ENCODE measurements at places on chromosomes 5 and 9.

DNA sequence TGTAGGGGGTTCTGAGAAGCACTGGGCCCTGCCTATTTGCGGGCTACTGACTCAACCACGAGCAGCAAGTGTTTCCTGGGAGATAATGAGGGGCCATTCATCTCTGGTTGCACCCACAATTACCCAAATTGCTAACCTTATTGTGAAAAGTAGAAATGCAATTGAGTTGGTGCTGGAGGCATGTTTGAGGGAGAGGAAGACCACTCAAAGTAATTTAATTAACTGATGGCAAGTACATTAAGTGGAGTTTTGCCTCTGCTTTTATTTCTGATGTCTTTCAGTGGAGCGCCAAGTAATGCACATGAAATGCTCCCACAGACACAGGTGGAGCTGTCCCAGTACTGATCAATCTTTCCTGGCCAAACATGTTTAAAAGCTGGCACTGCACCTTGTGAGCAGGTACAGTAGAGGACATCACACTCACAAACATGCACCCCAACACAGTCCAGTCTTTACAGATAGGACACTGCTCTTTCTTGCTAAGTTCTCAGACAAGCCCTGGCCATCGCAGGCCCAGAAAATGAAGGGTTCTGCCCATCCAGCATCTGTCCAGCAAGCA, 195.4 kb downstream of the HSPA4 start:
- DNase-seq = no peak

- DNase-seq = no peak
These were observed 232.3 kb upstream of the TBCA start for GRCh38 chr5:78008356-78008967.

DNA sequence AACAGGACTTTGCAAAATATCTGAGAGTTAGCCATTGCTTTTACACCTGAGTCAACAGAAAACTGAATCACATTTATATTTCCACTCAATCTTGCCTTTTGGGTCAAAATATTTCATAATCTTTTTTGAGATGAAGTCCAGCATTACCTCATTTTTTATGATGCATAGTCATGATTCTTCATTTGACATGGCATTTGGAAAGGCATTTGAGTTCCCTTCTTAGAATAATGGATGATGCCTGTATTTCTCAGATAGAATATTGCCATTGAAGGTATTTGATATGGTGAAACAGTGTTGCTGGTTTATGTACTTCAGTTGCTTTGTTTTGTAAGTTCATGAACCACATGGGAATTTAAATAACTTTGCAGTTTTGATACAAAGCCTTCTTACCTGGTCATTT, 180.4 kb downstream of the PRR16 start:
- DNase-seq = no peak

- no peak for DNase-seq
These were observed 10.0 kb downstream of the FANCC start for GRCh38 chr9:95307538-95307937.

DNA sequence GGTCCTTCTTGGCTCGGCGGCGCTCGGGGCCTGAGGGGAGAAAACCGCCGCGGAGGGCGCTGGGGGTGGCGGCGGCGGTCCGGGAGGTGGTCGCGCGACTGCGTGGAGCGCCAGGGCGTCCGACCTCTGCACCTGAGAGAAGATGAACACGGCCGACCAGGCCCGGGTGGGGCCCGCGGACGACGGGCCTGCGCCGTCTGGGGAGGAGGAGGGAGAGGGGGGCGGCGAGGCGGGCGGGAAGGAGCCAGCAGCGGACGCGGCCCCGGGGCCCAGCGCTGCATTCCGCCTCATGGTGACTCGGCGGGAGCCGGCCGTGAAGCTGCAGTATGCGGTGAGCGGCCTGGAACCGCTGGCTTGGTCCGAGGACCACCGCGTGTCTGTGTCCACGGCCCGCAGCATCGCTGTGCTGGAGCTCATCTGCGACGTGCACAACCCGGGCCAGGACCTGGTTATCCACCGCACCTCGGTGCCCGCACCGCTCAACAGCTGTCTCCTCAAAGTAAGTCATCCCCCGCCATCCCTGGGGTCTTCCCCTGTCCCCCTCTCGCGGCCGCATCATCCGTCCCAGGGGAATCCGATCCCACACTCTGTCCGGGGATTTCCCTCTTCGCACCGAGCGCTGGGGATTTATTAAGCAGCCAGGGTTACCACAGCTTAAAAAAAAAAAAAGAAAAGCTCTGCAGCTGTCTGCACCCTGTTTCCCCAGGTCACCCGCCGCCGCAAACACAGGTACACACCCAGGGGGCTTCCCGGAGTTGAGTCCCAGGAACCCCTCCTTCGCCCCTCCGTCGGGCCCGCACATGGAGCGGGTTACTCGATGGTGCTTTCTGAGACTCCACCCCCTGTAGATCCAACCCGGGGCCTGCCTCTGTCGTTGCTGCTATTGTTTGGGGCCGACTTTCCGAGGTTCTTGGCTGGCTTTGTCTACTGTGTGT, at the start of gene GTF3C4:
Gene GTF3C4 (plus strand): TSS at position 8 of the 935 bp plus-strand sequence. CDS start 135 bp downstream, at position 143.
- DNase-seq = peak; percentile 24

- no peak for DNase-seq
These were observed 212.0 kb downstream of the DEPDC1B start for GRCh38 chr5:60487885-60488442.

DNA sequence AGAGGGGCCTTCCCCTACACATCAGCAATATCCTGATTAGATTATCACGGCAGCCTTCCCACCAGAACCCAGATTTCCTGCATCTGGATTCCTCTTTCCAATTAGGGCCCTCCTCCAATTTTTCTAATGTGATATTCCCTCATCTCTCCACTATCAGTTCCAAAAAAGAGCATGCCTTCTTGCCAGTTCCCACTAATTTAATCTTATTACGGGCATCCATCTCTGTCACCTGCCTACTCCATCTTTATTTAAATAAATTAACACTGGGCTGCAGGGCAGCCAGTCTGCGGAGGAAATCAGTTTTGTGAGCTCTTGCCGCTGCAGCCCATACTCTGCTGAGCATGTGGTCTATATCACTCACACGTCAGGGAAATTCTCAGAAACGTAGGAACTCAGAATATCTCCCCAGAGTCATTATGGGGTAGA, 16.6 kb upstream of the FBP2 start:
- DNase-seq = no peak

- no peak for DNase-seq
These were observed 101.9 kb upstream of the TRIM32 start for GRCh38 chr9:116585204-116585603.

GRCh38 chr9:116753389-116753788, 66.3 kb downstream of the TRIM32 start:
- no peak for DNase-seq

GRCh38 chr5:107470295-107470582, 200.5 kb downstream of the EFNA5 start:
- no peak for DNase-seq

DNA sequence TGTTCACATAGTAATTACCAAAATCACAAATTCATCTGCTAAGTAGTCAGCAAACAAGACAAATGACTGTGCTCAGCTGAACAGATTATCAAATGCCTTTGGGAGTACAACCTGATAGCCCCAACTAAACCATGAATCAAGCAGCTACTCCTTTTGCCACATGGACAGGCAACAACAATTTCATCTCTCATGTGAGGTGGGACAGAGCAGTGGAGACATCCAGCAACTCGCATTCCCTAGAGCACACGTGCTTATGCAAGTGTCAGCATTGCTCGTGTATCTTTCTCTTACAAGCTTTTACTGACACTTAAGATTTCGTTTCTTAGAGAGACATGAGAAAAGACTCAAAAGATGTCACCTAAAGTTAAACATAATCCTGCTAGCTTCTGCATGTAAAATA, 42.7 kb upstream of the PPP2R2B start:
- DNase-seq = no peak

DNA sequence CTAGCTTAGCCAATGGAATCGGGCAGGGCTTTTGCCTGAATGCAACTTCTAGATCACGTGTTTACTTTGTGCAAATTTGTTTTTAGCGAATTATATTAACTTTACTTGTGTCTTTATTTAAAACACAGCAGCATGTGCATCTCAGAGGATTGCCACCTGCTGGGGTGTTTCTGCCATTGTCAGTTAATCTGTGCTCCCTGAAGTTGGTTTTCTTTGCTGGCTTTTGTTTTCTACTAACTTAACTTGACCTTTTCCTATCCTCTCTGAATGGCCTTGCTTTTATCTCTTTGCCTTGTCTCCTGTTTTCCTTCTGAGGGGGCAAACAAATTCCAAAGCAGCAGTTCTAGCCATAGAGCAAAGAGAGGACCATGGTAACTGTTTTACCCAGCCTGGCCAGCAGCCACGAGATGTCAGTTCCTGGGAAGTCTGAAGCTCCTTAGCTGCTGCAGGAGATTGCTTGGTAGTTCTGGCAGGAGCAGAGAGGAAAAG, 67.6 kb downstream of the ARHGEF28 start:
- no peak for DNase-seq

DNA sequence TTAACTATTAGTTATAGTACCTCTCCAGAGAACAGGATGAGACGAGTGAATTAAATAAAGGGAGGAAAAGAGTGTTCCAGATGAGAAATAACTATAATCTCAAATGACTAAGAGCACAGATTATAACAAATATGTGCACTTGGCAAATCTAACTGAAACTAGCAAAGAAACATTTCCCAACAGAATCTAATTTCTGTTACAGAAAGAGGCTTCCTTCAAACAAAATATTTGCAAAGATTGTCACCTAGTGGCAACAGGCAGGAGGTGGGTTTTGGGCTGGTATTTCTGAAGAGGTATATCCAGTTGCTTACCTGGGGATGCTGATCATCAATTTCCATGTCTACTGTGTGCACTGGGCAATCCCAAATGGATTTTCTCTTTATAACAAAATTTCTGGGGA, 5.6 kb upstream of the SPDL1 start:
- no peak for DNase-seq

DNA sequence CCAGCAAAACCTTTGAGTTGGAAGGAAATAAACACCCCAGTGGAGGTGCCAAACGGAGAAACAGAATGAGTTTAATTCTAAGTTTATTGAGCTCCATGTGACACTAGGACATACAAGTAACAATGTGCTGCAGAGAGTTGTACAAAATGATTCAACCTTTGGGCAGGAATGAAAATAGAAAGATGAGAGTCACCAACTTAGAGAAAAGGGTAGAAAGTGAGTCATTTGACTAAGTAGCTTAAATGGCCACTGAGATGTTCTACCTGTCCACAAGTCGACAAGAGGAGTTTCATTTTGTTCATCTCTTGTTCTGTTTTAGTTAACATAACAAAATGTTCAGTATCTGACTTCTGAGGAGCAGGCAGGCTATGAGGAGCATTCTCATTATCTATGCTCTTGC, 284.7 kb downstream of the NR2F1-AS1 start:
- no peak for DNase-seq

GRCh38 chr5:169828385-169828784, 151.9 kb downstream of the INSYN2B start:
- no peak for DNase-seq

DNA sequence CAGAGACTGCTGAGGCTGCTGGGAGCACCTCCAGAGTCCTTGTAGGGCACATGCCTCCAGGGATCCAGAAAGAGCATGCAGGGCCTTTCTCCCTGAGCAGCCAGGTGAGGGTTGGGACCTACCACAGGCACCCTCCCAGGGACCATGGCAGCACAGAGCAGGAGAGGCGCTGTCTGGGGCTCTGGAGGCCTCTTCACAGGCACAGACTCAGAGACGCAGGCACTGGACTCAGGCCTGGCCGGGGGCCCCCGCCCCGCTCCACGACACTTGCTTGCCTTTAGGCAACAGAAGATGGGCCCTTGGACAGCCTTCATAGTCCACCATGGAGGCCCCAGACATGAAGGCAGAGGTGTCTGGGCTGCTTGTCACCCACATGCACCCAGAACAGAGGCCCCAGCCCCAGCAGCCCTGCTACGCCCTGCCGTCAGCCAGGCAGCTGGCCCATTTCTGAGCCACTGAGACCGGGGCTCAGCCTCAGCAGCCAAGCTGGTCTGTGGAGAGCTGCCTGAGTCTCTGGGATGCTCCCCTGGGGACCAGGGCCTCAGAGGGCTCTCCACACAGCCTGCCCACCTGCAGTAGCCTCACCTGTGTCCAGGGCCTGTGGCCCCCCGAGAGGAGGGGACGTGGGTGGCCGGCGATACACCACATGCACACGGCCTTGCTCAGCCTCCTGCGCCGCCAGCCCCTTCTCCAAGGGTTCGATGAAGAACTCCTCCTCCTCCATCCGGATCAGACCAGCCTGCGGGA, 72.8 kb downstream of the ADAMTS2 start:
- no peak for DNase-seq

GRCh38 chr5:50623666-50624065, 42.8 kb upstream of the PARP8 start:
- no peak for DNase-seq

GRCh38 chr9:113223963-113224362, 2.6 kb downstream of the SLC31A1 start:
- no peak for DNase-seq

GRCh38 chr5:157574456-157575380, 857 bp downstream of the ADAM19 start:
- DNase-seq = no peak

- DNase-seq = no peak
These were observed 48.7 kb downstream of the TIMD4 start for GRCh38 chr5:156914371-156914737.

DNA sequence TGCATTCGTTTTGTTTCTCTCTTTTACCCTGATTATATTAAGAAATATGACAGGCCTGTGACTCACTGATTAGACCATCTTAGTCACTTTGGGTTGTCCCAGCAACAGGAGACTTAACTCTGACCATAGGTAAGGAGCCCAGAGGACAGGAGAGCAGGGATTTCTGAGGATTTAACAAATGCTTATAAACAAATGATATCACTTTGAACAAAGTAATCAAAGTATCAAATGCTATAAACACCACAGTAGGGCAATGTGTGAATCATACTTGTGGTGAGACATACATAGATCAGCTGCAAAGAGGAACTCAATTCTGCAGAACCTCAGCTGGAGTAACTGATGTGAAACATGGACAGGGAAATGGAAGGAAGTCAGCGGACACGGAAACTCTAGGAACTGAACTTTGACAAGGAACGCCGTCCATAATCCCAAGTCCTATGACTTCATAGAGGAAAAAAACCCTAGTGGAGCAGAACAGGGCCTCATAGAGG, 190.6 kb upstream of the MSX2 start:
- DNase-seq = no peak

- DNase-seq = no peak
These were observed 1272.3 kb upstream of the CDH9 start for GRCh38 chr5:28310696-28311095.

DNA sequence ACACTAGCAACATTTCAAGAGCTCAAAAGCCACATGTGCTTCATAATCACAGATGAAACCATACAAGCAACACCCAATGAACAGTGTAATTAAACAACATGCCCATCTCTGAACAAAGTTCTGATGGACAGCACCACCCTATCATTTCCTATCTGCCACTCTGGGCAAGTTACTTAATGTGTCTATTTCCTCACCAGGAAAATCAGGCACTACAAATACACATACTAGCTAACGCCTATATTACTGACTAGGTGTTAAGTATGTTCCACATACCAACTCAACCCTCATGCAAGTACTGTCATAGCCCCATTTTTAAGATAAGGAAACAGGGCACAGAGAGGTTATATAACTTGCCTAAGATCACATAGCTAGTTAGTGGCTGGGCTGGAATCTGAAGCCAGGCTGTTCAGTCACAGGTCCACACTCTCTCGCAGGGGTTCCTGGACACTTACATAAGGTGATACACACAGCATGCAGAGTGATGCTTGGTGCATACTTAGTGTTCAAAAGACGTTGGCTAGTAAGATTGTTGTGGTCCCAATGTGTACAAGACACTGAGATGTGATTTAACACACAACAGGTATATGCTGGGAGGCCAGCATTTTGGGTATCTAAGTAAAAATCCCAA, 24.2 kb downstream of the CORO2A start:
- DNase-seq = no peak

- DNase-seq = no peak
These were observed 361.0 kb upstream of the PCSK5 start for GRCh38 chr9:75529463-75529862.
